Activated naive CD8-positive, alpha-beta T cell treated with anti-CD3 and anti-CD28 coated beads, Interleukin-2, amount 10 ng/mL, durations not matched to agents 7 days and 5 days (primary cell): ENCODE measurements at places on chromosomes 3 and 15. TPM values are rescaled to one million over a fixed set of nuclear protein-coding genes. Genes with fewer than 3 reads are reported as not detected.

ZNF774 gene
- total RNA-seq = 1.6 TPM

TRIM69 gene
- total RNA-seq = 59.3 TPM

RPS17 gene
- total RNA-seq = 1,491 TPM

BUB1B gene
- 59.3 TPM for total RNA-seq

ACAD11 gene
- 18.5 TPM for total RNA-seq

EPHA3 gene
- total RNA-seq = not detected

IGSF11 gene
- total RNA-seq = 2.4 TPM

ZNF860 gene
- total RNA-seq = not detected

NPAP1 gene
- total RNA-seq = not detected

GOLGA8N gene
- total RNA-seq = 41.0 TPM

FBXW12 gene
- not detected for total RNA-seq

SLC12A6 gene
- total RNA-seq = 42.0 TPM

ISLR2 gene
- not detected for total RNA-seq

CTXND1 gene
- total RNA-seq = not detected

CFAP92 gene
- 0.22 TPM for total RNA-seq

CCR2 gene
- total RNA-seq = 53.0 TPM
